ENCODE measurements at places on chromosomes 11 and 22. TPM values are rescaled to one million over a fixed set of nuclear protein-coding genes. Genes with fewer than 3 reads are reported as not detected.

HBB gene
- polyA plus RNA-seq: 0.89 TPM

MAPK8IP2 gene
- not detected for polyA plus RNA-seq

TMEM191C gene
- polyA plus RNA-seq: 1.5 TPM

APOA5 gene
- polyA plus RNA-seq: not detected

- no peaks in the 10 kb centered on the region for H3K4me1 ChIP-seq
- H3K4me3 ChIP-seq: no peak overlapping the region
- peak; percentile 62 for DNase-seq
- no peak overlapping the region for H3K27ac ChIP-seq
- no peaks in the 10 kb centered on the region for H3K36me3 ChIP-seq
Observed at GRCh38 chr11:35432464-35432863, 13.1 kb upstream of the SLC1A2 start.

GRCh38 chr22:43829904-43830851, 18.1 kb upstream of the EFCAB6 start:
- H3K36me3 ChIP-seq: no peaks in the 10 kb centered on the region
- no peak overlapping the region for H3K4me3 ChIP-seq
- H3K4me1 ChIP-seq: no peaks in the 10 kb centered on the region
- no peak for DNase-seq

DNA sequence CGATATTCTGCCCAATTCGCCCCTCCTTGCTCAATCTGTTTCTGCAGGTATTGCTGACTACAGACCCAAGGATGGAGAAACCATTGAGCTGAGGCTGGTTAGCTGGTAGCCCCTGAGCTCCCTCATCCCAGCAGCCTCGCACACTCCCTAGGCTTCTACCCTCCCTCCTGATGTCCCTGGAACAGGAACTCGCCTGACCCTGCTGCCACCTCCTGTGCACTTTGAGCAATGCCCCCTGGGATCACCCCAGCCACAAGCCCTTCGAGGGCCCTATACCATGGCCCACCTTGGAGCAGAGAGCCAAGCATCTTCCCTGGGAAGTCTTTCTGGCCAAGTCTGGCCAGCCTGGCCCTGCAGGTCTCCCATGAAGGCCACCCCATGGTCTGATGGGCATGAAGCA, 9.2 kb upstream of the SLC35E4 start:
- DNase-seq: no peak
- H3K4me3 ChIP-seq: no peak overlapping the region
- no peaks in the 10 kb centered on the region for H3K4me1 ChIP-seq
- H3K27me3 ChIP-seq: no peaks in the 10 kb centered on the region

DNA sequence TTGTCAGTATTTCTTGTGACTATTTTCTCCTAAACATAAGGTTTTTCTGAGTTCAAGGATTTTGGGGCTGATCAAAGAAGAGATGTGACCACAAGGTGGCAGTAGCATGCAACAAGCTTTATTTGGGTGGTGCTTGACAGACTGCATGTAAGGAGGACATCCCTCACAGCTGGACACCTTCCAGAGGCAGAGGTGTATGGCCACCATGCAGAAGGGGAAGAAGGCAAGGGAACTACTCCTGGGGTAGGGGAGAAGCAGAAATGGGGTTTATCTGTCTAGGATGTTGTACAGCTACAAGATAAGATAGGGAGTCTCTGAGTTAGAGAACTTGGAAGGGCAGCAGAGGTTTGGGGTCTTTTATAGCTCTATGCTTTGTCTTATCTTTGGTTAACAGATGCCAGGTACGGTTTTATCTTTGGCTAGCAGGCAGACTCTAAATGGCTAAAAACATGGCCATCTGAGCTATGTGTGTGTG, 5.1 kb upstream of the BIRC2 start:
- H3K36me3 ChIP-seq: no peaks in the 10 kb centered on the region
- no peaks in the 10 kb centered on the region for H3K27me3 ChIP-seq
- peak overlapping the region; percentile 94 for H3K27ac ChIP-seq
- H3K4me1 ChIP-seq: peaks cover 9% of the 10 kb centered on the region

DNA sequence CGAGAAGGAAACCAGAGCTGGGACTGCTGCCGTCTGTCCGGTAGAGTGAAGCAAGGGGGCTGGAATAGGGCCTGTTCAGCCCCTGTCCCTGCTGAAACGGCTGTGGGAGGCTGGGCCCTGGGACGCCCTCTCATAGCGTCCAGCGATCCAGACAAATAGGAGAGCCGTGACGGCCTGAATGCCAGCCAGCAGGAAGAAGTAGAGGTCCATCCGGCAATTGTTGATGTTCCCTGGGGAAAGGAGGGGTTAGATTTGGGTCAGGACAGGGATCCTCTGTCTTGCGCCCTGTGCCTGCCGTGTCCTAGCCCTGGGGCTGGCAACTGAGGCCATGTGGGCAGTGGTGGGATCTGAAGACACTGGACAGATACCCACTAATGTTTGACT, 12.9 kb downstream of the TMEM132A start:
- no peak for DNase-seq
- H3K4me1 ChIP-seq: no peaks in the 10 kb centered on the region
- H3K27ac ChIP-seq: peak overlapping the region; percentile 88
- H3K4me3 ChIP-seq: no peak overlapping the region

DNA sequence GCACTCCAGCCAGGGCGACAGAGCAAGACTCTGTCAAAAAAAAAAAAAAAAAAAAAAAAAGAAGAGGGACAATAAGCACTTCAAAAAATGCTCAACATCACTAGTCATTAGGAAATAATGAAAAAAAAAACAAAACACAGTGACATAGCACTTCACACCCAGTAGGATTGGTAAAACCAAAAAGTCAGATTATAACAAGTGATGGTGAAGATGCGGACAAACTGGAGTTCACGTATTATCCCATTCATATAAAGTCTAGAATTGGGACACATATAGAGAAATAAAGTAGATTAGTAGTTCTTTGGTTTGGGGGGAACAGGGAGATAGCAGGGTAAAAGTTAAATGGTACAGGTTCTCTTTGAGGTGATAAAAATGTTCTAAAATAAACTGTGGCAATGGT, 64.6 kb downstream of the MRTFA start:
- no peaks in the 10 kb centered on the region for H3K27me3 ChIP-seq
- no peak for DNase-seq
- H3K4me1 ChIP-seq: peaks cover 10% of the 10 kb centered on the region
- no peak overlapping the region for H3K4me3 ChIP-seq

DNA sequence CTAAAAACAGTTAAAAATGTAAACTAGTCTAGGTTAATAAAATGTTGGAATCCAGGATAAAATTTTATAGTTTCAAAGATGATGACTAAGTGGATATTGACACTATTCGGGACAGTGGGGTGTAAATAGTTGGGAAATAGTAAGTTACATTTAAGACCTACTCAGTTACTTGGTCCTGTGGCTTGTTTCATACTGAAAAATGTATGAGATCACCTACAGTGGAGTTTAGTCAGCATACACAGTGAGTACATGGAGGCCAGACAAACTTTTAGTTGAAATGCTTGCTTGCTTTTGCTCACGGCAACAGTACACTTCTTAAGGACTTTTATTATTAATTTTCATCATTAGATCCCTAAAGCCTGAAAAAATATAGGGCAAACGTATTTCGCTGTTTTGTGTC, 16.1 kb downstream of the TRIM22 start:
- no peak overlapping the region for H3K4me3 ChIP-seq
- no peak for DNase-seq
- H3K4me1 ChIP-seq: peaks cover 43% of the 10 kb centered on the region

GRCh38 chr11:67996622-67997474, 7.0 kb downstream of the UNC93B1 start:
- no peaks in the 10 kb centered on the region for H3K36me3 ChIP-seq
- no peak overlapping the region for H3K4me3 ChIP-seq
- H3K27me3 ChIP-seq: peaks cover under 1% of the 10 kb centered on the region
- peaks cover 29% of the 10 kb centered on the region for H3K4me1 ChIP-seq
- no peak for DNase-seq
- no peak overlapping the region for H3K27ac ChIP-seq

GRCh38 chr11:23674866-23675265, 814.6 kb upstream of the CCDC179 start:
- H3K27ac ChIP-seq: no peak overlapping the region
- H3K36me3 ChIP-seq: no peaks in the 10 kb centered on the region
- DNase-seq: no peak
- no peaks in the 10 kb centered on the region for H3K4me1 ChIP-seq

DNA sequence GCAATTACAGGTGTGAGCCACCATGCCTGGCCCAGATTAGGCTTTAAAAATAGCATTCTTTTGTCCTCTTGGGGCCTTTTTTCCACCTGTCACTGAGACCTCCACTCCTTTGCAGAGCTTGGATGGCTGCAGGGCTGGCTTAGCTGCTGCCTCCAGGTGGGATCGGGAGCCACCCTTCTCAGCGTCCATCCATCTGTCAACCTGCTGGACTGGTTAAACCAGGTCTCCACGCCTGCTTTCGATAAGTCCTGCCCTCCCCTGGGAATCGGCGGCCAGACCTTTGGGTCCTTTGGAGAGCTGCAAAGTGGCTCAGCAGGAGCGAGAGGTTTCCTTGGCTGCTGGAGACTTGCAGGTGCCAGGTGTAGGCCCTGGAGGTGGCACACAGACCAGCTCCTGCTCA, 23.4 kb upstream of the GRAMD4 start:
- no peaks in the 10 kb centered on the region for H3K27me3 ChIP-seq
- no peaks in the 10 kb centered on the region for H3K36me3 ChIP-seq
- no peak overlapping the region for H3K27ac ChIP-seq
- no peak overlapping the region for H3K4me3 ChIP-seq
- H3K4me1 ChIP-seq: peaks cover 20% of the 10 kb centered on the region
- DNase-seq: no peak

DNA sequence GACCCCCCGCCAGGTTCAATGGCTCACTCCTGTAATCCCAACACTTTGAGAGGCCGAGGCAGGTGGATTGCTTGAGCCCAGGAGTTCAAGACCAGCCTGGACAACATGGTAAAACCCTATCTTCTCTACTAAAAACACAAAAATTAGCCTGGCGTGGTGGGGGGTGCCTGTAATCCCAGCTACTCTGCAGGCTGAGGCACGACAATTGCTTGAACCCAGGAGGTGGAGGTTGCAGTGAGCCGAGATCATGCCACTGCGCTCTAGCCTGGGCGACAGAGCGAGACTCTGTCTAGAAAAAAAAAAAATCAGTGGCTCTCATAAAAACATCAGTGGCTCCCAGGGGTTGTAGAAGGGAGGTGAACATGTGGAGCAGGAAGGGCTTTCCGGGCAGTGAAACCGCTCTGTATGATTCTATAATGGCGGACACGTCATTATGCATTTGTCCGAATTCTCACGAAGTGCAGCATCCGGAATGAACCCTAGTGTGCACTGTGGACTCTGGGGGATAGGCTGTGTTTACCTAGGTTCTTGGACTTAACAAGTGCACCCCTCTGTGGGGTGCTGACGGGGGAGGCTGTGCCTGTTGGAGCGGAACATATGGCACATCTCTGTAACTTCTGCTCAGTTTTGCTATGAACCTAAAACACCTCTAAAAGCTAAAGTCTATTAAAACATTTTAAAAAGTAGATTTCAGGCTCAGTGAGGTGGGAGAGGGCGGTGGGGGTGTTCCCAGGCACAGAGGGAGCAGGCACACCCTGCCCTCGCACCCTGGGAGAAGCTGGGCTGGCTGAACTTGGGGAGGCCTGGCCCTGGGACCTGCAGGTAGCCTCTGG, 49.1 kb upstream of the SEPTIN5 start:
- H3K36me3 ChIP-seq: no peaks in the 10 kb centered on the region
- no peak overlapping the region for H3K4me3 ChIP-seq
- no peak for DNase-seq
- H3K4me1 ChIP-seq: no peaks in the 10 kb centered on the region
- no peak overlapping the region for H3K27ac ChIP-seq

- H3K27me3 ChIP-seq: no peaks in the 10 kb centered on the region
- H3K27ac ChIP-seq: no peak overlapping the region
- no peak for DNase-seq
- H3K4me1 ChIP-seq: peaks cover 5% of the 10 kb centered on the region
Observed at GRCh38 chr22:37017356-37017755, 1.9 kb downstream of the TST start.

GRCh38 chr11:116833491-116833815, 3.7 kb downstream of the APOC3 start:
- peaks cover 5% of the 10 kb centered on the region for H3K4me1 ChIP-seq
- H3K27me3 ChIP-seq: no peaks in the 10 kb centered on the region
- no peak overlapping the region for H3K27ac ChIP-seq
- DNase-seq: no peak

- no peak for DNase-seq
- H3K4me3 ChIP-seq: no peak overlapping the region
- no peaks in the 10 kb centered on the region for H3K4me1 ChIP-seq
- no peaks in the 10 kb centered on the region for H3K36me3 ChIP-seq
- H3K27me3 ChIP-seq: no peaks in the 10 kb centered on the region
Observed at GRCh38 chr11:113124006-113124405, 162.8 kb downstream of the NCAM1 start.

DNA sequence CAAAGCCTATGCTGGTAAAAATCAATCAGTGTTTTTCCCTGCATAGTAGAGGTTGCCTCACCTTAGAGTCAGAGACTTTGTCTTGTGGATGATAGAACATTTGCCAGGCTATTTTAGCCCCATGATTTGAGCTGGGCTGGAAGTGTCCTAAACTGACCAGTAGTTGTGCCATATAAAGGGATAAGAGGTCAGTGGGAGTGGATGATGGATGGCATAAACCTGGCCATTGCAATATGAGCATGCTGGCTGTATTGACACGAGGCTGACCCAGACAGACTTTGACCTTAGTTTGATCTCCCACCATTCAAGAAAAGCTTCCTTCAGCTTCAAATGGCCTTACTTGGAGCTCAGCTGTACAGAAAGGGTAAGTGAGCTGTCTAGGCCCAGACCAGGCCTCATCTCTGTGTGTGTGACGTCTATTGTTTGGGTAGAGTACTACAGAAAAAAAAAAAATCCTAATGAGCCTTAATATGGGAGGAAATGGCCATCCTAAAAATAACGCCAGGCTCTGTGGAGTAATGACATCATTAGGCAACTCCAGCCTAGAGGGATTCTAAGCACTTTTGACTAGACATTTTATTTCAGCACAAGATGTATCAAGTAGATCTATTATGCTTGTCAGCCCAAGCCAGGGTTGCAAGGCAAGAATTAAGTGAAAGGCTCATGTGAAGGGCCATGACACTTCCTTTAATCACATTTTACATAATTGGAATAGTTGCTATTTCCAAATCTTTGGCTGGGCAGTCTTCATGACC, 51.3 kb upstream of the CADM1 start:
- no peak overlapping the region for H3K4me3 ChIP-seq
- H3K36me3 ChIP-seq: no peaks in the 10 kb centered on the region
- no peak overlapping the region for H3K27ac ChIP-seq
- H3K4me1 ChIP-seq: no peaks in the 10 kb centered on the region
- no peak for DNase-seq

DNA sequence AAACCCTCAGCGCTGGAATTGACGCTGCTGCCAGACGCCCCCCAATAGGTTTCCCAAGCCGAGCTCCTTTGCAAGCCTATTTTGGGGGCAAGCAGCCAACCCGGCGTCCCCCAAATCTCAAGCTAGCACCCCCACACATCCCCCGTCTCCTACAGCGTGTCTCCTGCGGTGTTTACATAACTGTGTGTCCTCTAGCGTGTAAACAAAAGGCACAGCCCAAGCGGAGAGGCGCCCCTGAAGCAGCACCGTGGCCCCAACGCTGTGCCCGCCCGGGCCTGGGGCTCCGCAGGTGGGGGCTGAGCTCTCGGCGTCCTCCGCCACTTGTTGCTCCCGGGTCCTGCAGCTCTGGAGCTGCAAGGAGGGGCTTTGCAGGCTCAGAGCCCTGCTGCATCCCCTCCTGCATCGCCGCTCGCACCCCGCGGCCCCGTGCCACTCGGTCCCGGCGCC, 1.6 kb downstream of the CADM1 start:
- peaks cover 13% of the 10 kb centered on the region for H3K4me1 ChIP-seq
- H3K36me3 ChIP-seq: peaks cover 2% of the 10 kb centered on the region
- DNase-seq: no peak
- no peak overlapping the region for H3K27ac ChIP-seq
- no peak overlapping the region for H3K4me3 ChIP-seq
- H3K27me3 ChIP-seq: peaks cover 36% of the 10 kb centered on the region

- H3K27ac ChIP-seq: no peak overlapping the region
- H3K36me3 ChIP-seq: no peaks in the 10 kb centered on the region
- no peaks in the 10 kb centered on the region for H3K4me1 ChIP-seq
- H3K4me3 ChIP-seq: no peak overlapping the region
- DNase-seq: no peak
- H3K27me3 ChIP-seq: peaks cover 15% of the 10 kb centered on the region
Observed at GRCh38 chr22:34804604-34805003, 261.4 kb upstream of the ISX start.

Data from naive thymus-derived CD8-positive, alpha-beta T cell (primary cell).